GM19239 (cell line): ENCODE measurements at places on chromosomes 4 and X.

DNA sequence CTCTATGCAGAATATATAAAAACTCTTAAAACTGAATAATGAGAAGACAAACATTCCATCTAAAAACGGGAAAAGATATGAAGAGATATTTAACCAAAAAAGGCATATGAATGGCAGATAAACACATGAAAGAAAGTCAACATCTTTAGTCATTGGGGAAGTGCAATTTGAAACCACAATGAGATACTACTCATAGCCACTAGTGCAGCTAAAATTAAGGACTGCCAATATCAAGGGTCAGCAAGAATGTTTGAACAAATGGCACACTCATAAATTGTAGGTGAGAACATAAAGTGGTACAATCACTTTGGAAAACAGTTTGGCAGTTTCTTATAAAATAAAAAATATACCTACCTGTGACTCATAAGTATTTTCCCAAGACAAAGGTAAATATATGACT is 534.9 kb upstream of the DIPK2B start:
- no peak for DNase-seq

- DNase-seq = no peak
Measured at GRCh38 chrX:122868631-122869030, 315.4 kb upstream of the GRIA3 start.

DNA sequence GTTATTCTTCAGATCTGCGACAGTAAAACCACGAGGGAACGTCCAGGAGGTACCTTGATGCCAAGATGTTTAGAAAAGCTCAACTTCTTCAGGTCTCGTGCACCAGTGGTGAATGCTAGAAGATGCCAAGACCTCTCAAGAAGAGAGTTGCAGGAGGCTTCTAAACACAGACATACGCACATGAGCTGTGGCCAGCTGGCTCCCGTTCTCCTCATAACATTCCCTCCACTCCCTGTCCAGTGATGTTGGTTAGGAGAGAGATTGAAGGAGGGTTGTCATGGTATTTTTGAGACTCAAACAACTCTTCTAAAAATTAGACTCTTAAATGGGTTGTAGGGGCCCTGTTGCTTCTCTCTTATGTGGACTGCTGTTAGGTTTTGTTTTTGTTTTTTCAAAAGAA is 184.3 kb downstream of the QDPR start:
- DNase-seq = no peak

DNA sequence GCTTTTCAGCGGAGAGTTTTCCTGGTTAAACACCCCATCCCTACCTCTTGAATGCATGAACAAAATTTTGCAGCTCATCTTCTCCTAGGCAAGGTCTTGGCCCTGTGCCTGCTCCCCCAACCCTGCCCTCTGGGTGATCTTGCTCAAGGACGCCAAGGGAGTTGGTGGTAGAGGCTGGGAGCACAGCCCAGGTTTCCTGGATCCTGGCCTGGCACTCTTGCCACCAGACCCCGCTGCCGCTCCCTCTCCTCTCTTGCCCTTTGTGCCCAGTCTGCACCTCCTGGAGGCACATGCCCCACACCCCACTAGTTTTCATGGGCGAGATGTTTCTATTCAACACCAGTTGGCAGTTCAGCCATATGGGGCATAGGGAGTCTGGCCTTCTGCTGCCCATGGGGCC is 37.3 kb downstream of the TSC22D3 start:
- no peak for DNase-seq

DNA sequence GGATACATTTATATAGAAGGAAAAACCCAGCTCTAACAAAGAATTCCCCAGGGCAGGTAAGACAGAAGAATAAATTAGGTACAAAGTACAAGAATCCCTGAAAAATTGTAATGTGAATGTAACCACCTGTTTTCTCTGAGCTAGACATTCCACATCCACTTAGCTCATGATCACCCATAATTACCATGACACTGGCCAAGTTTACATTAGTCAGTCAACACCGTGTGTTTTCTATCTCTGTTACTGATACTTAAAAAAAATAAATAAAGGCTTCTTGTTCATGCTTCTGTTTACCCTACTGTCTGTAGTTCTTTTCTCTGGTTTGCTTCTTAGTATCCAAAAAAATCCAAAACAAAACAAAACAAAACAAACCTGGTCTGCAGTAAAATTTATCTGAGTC is 66.0 kb downstream of the CBLL2 start:
- DNase-seq = no peak

DNA sequence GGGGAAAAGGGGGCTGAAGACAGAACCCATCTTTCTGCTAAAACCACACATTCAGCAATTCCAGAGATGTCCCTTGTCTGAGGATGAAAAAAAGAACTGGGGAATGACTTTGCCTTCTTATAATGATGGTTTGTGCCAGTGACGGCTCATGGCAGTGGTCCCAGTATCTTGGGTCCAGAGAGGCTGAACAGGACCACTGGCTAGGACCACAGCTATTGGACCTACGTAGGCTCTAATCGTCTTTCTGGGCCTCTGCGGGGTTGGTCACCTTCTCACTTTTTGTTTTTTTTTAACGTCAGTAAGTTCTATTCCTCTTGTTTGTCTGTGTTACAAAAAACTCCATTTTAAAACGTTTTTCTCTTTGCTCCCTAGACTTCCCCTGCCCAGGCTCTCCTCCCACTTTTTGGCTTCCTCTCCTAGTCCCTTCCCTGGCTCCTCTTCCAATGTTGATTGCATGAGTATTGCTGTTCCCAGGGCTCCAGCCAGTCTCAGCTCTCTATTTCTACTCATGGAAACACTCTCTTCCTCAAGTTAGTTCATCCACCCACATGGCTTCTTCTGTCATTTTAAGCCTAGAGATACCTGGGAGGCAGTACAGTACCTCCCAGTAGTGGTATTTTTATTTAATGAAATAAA is 52.6 kb upstream of the STX18 start:
- DNase-seq = no peak

DNA sequence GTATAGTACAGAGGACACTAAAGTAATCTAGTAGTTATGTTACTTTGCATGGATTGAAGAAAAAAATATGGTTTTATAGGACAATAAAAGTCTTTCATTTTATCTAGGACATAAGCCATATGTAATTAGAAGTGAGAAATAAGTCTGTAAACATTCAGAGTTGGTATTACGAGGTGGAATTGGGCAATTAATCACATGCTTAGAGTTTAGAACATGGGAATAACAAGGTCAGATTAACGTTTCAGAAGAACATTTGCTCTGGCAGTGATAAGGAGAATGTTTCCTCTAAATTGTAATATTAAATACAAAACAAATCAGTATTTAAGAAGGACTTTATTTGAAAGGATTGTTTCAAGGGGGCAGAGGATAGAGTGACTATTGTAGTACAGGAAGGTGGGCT is 15.6 kb upstream of the SULT1E1 start:
- DNase-seq = no peak

GRCh38 chr4:41323706-41324105 is 67.0 kb downstream of the UCHL1 start:
- DNase-seq = no peak

- DNase-seq = no peak
Measured at GRCh38 chr4:168528131-168528949, 31.5 kb downstream of the PALLD start.
